ENCODE measurements at places on chromosomes 13 and 19. TPM values are rescaled to one million over a fixed set of nuclear protein-coding genes. Genes with fewer than 3 reads are reported as not detected.
A peak's percentile ranks its signal among the peaks of the same experiment; 100 is the strongest.

The KLK11 gene
- total RNA-seq = not detected

The PCDH20 gene
- not detected for total RNA-seq

- DNase-seq = no peak
These were observed 487.8 kb downstream of the DACH1 start for GRCh38 chr13:71378961-71379905.

- DNase-seq = no peak
These were observed 86.8 kb downstream of the SGCG start for GRCh38 chr13:23267571-23267970.

The OSCAR gene
- 0.22 TPM for total RNA-seq

DNA sequence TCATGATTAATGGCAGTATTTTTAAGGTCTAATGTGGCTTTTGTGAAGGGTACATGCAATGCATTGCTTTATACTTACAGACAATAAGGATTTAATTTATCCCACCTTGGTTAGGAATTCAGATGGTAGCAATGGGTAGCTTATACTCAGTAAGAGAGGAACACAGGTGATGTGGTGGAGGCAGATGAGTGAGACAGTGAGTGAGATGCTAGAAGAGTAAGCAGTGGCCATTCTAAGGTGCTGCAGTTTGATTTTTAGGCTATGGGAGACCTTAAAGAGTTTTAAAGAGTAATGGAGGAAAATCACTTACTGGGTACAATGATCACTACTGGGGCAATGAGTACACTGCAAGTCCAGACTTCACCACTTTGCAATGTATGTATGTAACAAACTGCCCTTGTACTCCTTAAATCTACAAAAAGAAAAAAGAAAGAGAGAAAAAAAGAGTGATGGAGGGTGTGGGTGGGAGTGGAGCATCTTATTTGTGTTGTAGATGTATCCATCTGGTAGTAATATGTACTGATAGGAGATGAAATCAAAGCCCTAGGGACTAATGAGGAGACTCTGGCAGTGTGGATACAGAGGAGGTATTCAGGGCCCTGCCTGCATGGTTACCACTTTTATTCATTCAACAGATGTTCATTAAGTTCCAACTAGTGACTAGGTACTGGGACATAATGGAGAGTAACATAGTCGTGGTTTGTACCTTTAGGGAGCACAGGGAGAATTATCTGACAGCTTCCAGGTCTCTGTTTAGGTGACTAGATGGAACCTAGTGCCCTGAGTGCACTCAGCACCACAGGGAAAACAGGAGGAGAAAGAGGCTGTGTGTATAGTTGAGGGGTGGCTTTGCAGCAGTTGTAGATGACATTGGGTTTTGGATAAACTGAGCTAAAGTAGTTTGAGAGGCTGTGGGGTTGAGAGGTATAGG lies 99.0 kb downstream of the GPC6 start:
- no peak for DNase-seq

The LILRB3 gene
- 0.11 TPM for total RNA-seq

The C1QTNF9B gene
- not detected for total RNA-seq

The GIPR gene
- total RNA-seq = 3.9 TPM

DNA sequence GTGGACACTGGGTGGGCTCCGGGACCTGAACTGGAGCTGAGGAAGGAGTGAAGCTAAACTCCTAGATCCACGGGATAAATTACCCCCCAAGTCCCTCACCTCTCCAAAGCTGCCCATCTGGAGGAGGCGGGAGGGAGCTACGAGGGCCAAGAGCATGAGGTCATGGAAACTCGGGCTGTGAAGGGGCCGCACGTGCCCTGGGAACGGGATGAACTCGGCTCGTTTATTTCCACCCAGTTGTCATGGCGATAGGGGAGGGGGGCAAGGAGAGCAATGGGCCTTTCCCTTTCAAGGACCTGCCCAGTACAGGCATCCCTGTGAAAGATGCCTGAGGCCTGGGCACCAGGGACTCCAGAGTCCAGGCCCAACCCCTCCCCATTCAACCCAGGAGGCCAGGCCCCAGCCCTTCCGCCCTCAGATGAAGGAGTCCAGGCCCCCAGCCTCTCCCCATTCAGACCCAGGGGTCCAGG lies 3.8 kb downstream of the PPP1R12C start:
- peak; percentile 83 for DNase-seq

The C1QTNF9 gene
- not detected for total RNA-seq

The CEACAM8 gene
- not detected for total RNA-seq

DNA sequence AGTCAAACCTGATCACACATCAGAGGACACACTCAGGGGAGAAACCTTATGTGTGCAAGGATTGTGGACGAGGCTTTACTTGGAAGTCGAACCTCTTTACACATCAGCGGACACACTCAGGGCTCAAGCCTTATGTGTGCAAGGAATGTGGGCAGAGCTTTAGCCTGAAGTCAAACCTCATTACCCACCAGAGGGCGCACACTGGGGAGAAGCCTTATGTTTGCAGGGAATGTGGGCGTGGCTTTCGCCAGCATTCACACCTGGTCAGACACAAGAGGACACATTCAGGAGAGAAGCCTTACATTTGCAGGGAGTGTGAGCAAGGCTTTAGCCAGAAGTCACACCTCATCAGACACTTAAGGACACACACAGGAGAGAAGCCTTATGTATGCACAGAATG lies 8.2 kb upstream of the ZNF527 start:
- no peak for DNase-seq

GRCh38 chr19:45531349-45531748 lies 24.1 kb downstream of the VASP start:
- DNase-seq = no peak
